Putamen (tissue), 1 donor: ENCODE measurements at places on chromosomes 5 and 9.

- DNase-seq = no peak
These were observed 211.3 kb upstream of the HAPLN1 start for GRCh38 chr5:83931969-83932368.

GRCh38 chr9:108002371-108002956 is 512.9 kb upstream of the KLF4 start:
- DNase-seq = no peak

DNA sequence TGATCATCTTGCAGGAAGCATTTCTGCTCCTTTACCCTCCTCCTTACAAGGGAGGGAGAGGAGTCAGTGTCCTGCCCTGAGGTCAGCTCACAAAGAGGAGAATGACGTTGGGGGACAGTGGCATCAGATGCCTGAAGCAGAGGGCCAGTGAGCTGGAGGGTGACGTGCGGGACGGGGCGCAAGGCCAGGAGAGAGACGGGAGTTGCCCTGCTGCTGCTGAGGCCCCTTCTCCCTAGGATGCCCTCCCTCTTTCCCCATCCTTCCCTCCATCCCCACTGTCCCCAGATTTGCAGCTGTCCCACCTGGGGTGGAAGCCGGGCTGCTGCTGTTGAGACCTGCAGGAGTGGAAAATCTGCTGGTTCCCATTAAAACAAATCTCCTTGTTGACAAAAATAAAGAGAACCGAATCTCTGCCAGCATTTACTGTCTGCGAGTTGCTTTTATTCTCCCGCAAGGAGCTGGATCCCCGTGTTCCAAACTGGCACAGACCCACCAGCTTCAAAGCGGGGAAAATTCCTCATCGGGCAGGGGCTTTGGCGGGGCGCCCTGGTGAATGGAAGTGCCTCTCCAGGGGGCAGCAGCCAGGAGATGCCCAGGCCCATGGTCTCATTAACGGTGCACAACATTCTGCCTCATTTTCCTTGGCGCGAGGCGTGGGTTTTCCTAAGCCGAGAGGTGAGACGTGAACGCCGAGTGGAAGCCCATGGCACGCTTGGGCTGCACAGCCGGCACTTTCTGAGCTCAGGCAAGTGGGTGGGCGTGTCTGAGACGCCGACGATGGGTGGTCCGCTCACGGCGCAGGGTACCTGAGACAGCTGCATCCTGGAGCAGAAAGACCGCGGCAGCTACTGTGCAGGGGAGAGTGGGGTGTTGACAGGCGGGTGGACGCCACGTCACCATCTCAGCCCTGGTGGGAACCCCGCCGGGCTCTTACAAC is 13.9 kb upstream of the COL5A1 start:
- DNase-seq = no peak

DNA sequence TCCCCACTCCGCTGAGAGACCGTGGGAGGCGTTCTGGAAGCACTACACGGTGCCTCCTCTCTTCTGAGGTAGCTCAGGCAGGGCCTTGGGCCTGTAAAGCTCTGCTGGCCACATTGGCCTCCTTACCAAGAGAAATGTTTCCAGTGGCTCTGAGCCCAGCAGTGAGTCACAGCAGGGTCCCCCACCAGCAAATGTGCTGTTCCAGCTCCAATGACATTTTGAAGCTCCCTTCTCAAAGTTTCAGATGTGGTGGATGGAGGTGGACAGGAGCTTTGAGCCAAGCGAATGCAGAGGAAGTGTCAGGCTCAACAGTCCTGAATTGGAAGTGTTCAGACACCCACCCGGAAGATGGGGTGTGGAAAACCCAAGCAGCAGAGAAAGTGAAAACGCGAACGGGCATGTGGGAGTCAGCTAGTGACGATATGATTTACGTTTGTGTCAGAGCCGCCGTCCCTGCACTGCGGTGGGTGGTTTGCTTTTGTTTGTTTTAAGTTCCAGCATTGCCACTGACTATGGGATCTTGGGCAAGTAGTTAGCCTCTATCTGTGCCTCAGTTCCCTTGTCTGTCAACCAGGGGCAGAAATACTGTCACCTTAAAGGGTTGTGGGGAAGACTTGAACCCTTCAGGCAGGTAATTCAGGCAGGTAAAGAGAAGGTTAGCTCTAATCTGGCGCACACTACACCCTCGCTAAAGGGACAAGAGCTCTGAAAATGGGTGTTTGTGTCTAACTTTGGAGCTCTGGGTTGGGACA is 38.2 kb downstream of the C5orf15 start:
- DNase-seq = no peak

DNA sequence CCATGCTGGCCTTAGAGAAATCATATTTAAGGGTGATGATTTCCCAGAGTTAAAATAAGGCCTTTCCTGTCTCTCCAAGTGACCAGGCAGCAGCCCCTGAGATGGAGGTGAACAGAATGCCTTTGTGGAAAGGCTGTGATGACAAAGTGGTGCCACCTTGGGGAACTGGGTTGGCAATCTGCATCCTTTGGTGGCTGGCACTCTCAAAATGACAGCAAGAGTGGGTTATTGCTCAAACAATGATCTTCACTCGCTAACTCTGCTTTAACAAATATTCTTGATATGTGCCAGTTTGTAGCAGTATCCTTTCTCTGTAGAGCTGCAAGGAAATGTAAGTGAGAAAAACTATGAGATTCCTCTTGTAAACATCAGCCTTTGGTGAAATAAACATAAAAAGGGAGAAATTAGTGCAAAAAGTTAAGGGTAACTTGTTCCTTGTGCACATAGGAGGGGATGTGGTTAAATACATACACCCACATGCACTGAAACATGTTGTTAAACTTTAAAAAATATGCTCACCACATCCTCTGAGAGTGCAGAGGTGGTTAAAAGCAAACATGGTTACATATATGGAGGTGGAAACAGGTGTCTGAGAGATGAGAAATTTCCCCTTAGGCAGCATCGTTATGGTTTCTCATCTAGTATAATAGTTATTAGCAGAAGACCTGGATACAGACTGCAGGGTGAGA is 373.4 kb upstream of the CTNND2 start:
- DNase-seq = no peak
